GM12891 (cell line): ENCODE measurements at places on chromosomes 13 and 19.
A peak's percentile ranks its signal among the peaks of the same experiment; 100 is the strongest.

DNA sequence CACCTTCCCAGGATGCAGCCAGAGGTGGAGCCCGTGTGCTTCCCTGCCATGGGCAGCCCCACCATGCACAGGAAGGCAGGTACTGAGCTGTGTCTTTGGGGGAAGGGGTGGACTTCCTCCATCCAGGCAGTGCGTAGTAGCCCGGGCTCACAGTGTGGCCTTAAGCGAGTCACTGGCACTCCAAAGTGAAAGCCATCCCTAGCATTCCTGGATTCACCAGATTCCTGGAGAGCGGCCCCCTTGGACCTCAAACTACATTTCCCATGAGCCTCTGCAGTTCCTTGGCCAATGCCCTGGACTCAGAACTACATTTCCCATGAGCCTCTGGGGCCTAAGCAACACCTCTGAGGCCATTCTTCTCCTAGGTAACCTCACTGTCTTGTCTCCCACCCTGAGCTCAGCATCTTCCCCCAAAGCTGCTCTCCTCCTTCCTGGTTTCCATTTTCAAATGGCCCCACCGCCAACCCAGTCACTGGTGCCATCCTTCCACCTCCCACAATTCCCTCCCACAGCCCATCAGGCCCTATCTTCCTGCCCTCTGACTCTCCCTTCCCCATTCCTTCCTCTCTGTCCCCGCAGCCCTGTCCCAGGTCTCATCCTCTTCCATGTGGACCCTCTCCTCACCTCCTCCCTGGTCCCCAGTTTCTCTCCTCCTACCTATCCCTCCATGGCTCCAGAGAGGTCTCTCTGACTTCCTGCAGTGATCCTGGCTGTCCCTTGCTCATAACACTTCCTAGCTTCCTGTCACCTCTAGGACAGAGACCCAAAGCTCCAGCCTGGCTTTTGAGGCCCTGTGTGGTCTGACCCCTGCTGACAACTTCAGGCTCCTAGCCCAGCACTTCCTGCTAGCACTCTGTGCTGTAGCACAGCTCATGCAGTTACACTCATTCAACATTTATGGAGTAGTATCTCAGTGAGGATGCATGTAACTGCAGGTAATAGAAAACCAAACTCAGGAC lies at the start of gene C19orf81:
TSS of gene C19orf81 (plus strand) at position 13 of the 959 bp plus-strand sequence. CDS start at position 13, 0 bp downstream.
- DNase-seq: no peak

GRCh38 chr13:92657565-92657964 lies 569.0 kb upstream of the GPC6 start:
- DNase-seq: no peak

GRCh38 chr13:114019367-114019766 lies 45.5 kb upstream of the C13orf46 start:
- DNase-seq: peak; percentile 67

- DNase-seq: no peak
Observed at GRCh38 chr19:49802836-49803528, 10.1 kb downstream of the FUZ start.

DNA sequence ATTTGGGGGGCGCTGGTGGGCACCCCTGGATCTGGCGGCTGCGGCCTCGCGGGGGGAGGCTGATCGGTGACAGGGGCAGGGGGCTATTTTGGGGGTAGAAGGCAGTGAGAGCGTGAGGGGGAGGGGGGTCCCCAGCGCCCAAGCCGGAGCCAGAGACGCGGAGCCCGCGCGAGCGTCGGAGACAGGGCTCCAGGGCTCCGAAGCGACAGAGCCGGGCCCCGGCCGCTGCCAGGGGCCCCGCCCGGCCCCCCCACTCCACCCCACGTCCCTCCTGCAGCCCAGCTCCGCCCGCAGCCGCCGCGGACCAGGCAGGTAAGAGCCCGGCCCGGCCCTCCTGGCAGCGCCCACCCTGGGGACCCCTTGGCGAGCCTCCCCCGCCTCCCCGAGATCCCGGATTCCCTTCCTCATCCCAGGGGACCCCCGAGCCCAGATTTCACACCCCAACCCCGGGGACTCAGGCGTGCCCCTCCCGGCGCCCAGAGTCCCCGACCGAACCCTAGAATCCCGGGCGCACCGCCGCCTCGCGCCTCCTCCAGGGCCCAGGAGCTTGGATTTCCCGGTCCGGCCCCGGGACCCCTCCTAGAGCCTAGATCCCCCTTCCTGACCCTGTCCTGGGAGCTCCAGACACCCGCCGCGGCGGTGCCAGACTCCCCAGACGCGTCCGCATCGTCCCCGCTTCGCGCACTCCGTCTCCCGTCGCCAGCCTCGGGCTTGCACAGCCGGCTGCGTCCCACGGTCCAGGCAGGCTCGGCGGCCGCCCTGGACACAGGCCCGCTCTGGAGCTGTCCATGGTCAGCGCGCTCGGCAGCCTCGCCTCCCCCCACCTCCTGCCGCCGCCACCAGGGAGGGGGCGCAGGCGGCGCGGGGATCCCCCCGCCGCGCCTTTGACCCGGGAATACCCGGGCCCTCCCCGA lies at the start of gene PPFIA3:
TSS of gene PPFIA3 (plus strand) at position 134 of the 914 bp plus-strand sequence. CDS start 8,330 bp downstream, outside the sequence.
- DNase-seq: no peak

DNA sequence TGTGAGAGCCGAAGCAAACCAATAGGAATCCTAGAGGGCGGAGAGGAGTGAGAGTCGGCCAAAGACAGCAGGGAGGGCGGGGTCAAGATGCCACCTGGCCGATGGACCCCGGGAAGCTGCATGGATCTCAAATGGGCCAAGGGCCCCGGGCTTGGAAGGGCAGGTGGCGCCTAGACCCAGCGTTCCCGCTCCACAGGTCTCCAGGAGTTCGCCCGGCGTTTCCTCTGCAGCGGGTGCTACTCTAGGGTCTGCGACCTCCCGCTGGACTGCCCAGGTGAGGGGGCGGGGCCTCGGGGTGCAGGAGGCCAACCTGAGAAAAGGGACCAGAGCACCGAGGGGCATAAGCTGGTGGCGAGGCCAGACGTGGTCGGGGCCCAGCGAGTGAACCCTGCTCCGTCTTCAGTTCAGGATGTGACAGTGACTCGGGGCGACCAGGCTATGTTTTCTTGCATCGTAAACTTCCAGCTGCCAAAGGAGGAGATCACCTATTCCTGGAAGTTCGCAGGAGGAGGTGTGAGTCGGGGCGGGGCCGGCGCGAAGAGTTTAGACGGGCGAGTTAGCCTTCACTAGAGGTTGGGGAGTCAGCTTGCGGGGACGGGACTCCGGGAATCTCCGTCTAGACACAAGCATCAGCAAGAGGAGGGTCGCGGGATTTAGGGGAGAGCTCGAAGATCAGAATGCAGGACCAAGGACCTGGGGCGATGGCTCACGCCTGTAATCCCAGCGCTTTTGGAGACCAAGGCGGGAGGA lies 9.9 kb downstream of the SPACA6 start:
- DNase-seq: no peak

GRCh38 chr19:4586245-4586644 lies 26.8 kb upstream of the SEMA6B start:
- DNase-seq: no peak
